ENCODE measurements at places on chromosomes 16 and 17. TPM values are rescaled to one million over a fixed set of nuclear protein-coding genes. Genes with fewer than 3 reads are reported as not detected.

ABCA10 gene
- total RNA-seq = 1.8 TPM

GRCh38 chr17:68777243-68777855, 176.2 kb upstream of the FAM20A start:
- peak; percentile 53 for DNase-seq

ACSM2A gene
- not detected for total RNA-seq

- DNase-seq = peak; percentile 83
Measured at GRCh38 chr17:79938336-79939093, 97.2 kb downstream of the TBC1D16 start.

GRCh38 chr17:7136266-7136877, 21.8 kb upstream of the ASGR2 start:
- peak; percentile 92 for DNase-seq

GRCh38 chr17:1503699-1504098, 11.2 kb upstream of the MYO1C start:
- DNase-seq = no peak

LRRC36 gene
- total RNA-seq = not detected

DNA sequence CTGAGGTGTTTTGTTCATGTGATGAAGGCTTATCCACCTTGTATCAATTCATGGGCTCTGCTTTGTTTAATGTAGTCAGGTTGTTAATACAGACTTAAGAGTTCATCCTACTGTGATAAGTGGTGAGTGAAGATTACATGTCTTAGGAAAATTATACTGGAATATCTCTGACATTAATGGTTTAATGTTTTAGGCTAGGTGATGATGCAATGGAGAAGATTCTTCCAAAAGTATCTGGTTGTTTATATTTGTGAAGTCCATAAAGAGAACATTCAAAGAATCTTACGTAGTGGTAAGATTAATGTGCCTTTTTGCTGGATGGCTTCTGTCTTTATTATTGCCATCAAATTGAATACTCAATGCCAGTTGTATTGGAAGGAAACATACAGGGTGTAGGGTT, 236.4 kb downstream of the BCAS3 start:
- DNase-seq = no peak

DNA sequence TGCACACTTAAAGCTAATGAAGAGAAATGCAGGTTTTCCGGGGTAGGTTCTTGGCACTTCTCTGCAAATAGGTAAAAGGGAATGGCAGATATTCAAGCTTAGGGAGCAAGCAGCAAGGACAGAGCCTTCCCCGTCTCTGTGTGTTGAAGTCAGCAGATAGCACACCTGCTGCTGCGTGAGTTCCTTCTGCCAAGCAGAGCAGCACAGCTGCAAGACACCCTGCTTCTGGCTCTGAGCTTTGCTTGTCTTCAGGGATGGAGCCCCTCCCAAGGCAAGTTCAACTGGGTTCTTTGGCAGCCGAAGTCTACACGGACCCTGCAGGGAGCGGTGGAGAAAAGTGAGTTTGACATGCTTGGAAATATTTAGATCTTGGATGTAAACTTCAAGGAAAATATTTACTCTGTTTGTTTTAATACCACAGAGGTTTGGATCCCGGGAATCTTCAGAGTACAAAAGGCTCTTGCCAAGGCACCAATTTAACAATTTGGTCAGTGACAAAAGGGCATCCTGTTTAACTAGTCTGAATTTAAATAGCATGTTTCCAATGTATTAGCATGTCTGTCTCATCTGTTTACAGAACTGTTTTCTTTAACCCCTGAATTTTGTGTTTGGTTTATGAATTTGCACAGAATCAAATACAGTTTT, 113.4 kb upstream of the KCNJ16 start:
- no peak for DNase-seq

DNA sequence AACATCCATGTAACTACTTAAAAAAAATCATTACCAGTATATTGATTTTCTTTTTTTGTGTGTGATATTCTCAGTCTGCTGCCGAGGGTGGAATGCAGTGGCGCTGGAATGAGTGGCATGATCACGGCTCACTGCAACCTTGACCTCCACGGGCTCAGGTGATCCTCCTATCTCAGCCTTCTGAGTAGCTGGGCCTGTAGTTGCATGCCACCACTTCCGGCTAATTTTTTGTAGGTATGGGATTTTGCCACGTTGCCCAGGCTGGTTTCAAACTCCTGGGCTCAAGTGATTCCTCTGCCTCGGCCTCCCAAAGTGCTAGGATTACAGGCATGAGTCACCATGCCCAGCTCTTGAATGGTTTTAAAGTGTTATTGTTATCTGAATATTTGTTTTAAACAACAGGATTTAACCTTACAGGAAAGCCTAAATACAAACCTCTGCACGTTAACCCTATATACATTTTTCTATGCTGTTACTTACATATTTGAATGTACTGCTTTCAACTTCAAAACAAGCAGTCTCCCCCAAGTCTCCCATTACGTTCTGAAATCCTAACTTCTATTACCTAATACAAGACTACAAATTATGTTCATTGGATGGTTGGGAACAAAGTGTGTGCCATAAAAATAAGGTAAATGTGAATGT, 61.7 kb downstream of the KPNA2 start:
- no peak for DNase-seq

GNG13 gene
- total RNA-seq = not detected

DNA sequence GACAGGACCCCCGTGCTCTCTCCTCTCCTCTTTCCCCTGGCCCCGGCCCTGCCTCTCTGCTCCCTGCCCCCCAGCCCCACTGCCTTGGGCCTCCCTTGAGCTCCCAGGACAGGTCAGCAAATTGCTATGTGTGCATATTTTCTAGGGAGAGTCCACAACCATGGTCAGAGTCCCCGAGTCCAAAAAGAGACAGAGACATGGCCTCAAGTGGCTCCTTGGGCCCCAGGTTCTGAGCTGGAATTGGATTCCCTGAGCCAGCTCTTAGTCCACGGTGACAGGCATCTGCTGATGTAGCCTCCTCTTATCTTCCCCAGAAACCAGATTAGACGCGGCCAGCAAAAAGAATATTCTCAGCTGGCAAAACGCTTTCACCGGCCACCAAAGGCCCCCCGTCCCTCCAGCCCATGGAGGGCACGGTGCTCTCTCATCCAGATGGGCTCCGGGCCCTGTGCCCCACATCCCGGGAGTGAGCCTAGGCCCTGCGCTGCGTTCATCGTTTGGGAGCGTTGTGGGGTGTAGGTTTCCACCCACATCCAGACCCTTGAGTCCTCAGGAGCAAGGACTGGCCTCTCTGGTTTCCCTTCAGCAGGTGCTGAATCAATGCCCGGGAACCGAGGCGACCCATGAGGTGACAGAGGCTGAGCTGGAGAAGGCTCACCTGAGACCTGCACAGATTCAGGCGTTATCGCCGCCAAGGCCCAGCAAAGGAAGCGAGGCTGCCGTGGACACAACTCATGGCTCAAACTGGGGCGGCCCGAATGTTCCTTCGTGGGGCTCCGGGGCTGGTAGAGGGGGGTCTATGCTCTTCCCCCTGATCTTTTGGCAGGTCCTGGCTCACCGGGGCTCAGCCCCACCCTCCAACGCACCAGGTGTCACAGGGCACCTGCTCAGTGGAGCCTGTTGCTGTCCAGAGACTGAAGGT, 16.3 kb upstream of the ENPP7 start:
- DNase-seq = peak; percentile 68

DNA sequence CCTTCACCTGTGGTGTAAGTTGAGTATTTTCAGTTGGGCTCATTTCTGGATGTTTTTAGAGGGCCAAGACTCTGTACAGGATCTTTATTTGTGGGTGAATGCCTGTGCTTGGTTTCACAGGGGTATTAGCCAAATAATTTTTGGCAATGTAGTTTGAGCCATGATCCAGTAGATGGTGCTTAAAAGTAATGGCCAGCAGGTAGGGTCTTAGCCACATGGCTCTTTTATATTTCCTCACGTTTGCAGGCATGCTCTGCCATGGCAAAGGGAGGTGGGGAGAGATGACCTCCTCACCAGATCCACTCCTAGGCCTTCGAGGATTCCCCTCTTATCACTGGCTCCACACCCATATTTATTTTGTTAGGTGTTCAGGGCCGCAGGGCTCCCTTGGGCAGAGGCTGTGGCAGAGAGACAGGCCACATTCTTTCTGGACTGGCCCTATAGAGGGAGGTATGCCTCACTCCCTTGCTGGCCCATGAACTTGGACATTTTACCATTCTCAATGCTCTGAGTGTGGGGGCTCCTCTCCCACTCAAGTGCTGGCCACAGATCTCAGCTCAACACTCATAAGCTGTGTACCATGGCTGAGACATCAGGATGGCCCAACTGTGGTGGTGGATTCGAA, 417.1 kb downstream of the XYLT1 start:
- DNase-seq = no peak

KRT33B gene
- total RNA-seq = 1.1 TPM

DNA sequence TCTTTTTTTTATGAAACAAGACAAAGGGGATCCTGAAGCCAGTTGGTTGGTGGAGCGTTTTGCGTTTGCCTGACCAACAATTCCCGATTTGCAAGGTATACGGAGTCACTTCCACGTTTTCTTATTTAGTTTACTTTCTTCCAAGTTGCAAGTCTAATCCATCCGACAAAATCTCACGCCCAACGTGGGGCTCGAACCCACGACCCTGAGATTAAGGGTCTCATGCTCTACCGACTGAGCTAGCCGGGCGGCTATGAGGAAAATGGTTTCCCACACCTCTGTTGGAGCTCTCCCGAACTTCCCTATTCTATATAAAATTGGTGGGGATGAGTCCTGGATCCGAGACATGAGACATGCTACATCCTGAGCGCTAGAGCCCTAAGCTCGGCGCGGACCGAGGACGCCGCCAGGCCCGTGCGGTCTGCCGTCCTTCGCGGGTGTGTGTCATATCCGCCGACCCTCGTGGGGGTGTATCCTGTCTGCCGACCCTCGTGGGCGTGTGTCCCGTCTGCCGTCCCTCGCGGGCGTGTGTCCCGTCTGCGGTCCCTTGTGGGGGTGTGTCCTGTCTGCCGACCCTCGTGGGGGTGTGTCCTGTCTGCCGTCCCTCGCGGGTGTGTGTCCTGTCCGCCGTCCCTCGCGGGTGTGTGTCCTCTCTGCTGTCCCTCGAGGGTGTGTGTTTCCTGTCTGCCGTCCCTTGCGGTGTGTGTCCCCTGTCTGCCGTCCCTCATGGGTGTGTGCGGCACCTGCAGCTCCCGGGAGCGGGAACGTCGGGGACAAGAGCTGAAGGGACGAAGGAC, 22.6 kb downstream of the ZNF213 start:
- peak; percentile 94 for DNase-seq

PTX4 gene
- not detected for total RNA-seq

CTRB2 gene
- total RNA-seq = not detected

DRC7 gene
- not detected for total RNA-seq

PRSS33 gene
- total RNA-seq = not detected

DNA sequence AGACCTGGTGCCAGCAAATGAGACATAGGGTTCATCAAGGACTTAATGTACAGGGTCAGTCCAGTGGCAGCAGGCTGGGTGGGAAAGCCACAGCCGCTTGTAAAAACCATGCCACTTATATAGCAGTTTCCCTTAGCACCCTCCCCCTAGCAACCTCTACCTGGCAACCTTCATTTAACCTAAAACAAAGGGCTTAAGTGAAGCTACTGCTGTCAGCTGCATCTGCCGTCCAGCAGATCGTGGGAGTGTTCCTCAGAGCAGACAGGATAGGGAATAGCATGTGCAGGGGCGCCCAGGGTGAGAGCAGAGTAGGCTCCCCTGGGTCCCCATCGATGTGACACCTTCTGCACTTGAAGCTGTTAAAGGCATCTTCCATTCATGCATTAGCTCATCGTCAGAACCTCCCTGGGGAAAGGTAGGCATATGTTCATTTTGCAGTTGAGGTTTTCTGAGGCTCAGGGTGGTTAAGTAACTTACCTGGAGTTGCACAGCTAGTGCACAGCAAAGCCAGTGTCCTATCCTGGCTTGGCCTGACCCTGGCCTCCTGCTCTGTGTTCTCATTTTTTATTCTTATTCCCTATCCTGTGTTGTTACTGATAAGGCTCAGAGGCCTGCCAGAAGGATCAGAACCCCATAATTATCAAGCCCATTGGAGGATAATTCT, 112.5 kb downstream of the SOCS1 start:
- DNase-seq = peak; percentile 39

GRCh38 chr17:3861761-3862681, 16.0 kb upstream of the NCBP3 start:
- DNase-seq = peak; percentile 76

TMEM238L gene
- total RNA-seq = not detected

PARD6A gene
- 2.4 TPM for total RNA-seq

OR2C1 gene
- not detected for total RNA-seq

GRCh38 chr17:73524941-73525679, 119.1 kb downstream of the SDK2 start:
- DNase-seq = peak; percentile 47

- DNase-seq = peak; percentile 97
Measured at GRCh38 chr16:88920618-88921590, 54.4 kb upstream of the PABPN1L start.

DNA sequence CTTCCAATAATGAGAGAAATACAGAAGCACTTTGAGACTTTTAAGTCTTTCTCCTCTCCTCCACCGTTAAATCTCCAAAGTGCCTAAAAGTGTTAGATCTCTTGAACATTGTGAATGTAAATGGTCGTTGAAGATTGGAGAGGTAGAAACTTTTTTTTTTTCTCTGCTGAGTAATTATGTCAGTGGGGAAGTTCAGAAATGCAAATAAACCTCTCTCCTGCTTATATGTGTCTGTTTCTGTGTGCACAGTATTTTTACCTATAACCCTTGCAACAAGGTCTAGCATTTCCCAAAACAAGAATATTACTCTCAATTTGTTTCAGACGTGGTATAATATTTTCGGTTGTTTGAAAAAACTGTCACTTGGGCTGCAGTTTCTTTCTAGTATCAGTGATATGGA, 833.6 kb upstream of the CDH8 start:
- DNase-seq = no peak

PHOSPHO1 gene
- total RNA-seq = 0.29 TPM

- no peak for DNase-seq
Measured at GRCh38 chr17:9409878-9410277, 165.7 kb downstream of the STX8 start.

- peak; percentile 77 for DNase-seq
Measured at GRCh38 chr17:72381597-72382397, 261.0 kb downstream of the SOX9 start.

- DNase-seq = peak; percentile 50
Measured at GRCh38 chr16:29663016-29663806, at the start of gene SPN. SPN (plus strand) TSS chr16:29663247; CDS start chr16:29663729, 482 bp downstream.

GRCh38 chr17:48628649-48629410, 2.7 kb upstream of the HOXB9 start:
- no peak for DNase-seq

GRCh38 chr17:6551869-6552531, 4.4 kb downstream of the PITPNM3 start:
- DNase-seq = no peak

DNA sequence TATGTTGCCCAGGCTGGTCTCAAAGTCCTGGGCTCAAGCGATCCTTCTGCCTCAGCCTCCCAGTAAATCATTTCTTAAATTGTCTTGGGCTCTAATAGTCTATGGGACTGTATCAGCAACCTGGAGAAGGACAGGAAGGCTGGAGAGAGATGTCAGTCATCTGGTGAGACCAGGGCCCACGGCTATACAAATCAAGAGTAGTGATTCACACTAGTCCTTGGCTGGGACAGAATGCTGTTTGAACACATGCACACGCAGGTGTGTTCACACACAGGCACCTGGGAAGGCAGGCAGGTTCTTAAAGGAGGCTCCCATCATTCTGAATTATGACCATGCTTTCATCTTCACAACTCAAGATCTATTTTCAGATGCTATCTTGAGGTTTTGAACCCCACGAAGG, 14.1 kb downstream of the NQO1 start:
- no peak for DNase-seq

ABCC12 gene
- not detected for total RNA-seq

PYDC1 gene
- not detected for total RNA-seq

VASN gene
- 217 TPM for total RNA-seq

- no peak for DNase-seq
Measured at GRCh38 chr17:45870342-45870974, 23.9 kb upstream of the MAPT start.
